Fibroblast of skin of right biceps (primary cell): ENCODE measurements at places on chromosomes 6 and 20.

GRCh38 chr20:25248786-25249172, 894 bp downstream of the PYGB start:
- DNase-seq, result no peak

DNA sequence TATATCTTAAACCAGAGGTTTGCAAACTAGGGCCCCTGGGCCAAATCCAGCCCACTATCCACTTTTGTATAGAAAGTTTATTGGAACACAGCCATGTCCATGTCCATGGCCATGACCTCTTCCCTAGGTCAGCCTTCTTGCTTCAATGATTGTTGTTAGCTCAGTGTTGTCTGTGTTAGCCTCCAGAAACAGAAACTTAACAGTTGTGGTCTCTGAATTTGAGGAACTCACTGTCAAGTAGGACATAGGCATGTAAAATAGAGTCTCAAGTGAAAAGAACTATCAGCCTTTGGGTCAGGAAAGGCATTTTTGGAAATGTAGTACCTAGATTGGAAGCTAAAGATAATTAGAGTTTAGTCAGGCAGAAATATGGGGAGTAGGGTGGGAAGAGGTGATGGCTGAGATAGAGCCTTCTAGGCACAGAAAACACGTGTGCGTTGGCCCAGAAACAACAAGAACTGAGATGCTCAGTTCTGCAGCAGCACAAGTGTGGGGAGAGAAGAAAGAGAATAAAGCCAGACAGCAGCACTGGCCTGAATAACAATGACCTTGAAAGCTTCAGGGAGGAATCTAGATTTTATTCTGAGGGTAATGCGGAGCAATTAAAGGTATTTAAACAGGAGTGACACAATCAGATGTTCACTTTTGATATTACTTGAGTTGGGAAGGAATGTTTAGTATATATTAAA, 87.0 kb upstream of the OLIG3 start:
- DNase-seq, result no peak

- DNase-seq, result no peak
These were observed 58.2 kb upstream of the SYNDIG1 start for GRCh38 chr20:24411003-24411833.

GRCh38 chr6:13486679-13487121, 700 bp downstream of the GFOD1 start:
- DNase-seq, result peak; percentile 62

DNA sequence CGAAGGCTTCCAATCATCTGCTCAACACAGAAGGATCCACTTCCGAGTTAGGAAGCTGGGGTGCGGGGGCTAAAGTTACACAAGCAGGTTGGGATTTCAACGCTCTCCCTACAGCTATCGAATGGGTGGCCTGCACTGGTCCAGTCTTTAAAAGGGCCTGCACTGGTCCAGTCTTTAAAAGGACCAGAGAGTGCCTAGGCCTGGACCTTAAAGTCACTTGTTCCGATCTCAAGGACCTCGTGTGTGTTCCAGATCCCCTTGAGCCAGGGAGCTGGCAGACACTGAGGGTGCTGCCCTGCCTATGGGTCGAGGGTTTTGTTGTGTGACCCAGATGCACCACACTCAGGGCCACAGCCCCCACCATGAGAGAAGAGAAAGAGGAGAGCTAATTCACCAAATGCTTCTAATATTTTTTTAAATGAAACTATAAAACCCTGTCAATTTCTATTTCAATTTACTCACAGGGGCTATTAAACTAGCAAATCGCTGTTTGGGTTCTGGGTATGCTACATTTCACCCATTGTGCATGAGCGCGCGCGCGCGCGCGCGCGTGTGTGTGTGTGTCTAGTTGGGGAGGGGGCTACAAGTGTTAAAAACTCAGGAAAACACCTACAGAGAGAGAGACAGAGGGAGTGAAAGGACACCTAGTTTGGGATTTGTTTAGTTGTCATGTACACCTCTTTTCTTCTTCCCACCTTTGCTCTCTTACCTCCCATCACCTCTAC, 7.5 kb downstream of the TFAP2B start:
- DNase-seq, result no peak

- DNase-seq, result peak; percentile 13
These were observed 15.4 kb upstream of the ERVFRD-1 start for GRCh38 chr6:11126876-11127275.

- DNase-seq, result peak; percentile 88
These were observed 37.0 kb downstream of the BCKDHB start for GRCh38 chr6:80143419-80143937.

GRCh38 chr20:56760610-56761009, 131.5 kb downstream of the TFAP2C start:
- no peak for DNase-seq

GRCh38 chr20:50221501-50222308, 31.1 kb downstream of the CEBPB start:
- no peak for DNase-seq

DNA sequence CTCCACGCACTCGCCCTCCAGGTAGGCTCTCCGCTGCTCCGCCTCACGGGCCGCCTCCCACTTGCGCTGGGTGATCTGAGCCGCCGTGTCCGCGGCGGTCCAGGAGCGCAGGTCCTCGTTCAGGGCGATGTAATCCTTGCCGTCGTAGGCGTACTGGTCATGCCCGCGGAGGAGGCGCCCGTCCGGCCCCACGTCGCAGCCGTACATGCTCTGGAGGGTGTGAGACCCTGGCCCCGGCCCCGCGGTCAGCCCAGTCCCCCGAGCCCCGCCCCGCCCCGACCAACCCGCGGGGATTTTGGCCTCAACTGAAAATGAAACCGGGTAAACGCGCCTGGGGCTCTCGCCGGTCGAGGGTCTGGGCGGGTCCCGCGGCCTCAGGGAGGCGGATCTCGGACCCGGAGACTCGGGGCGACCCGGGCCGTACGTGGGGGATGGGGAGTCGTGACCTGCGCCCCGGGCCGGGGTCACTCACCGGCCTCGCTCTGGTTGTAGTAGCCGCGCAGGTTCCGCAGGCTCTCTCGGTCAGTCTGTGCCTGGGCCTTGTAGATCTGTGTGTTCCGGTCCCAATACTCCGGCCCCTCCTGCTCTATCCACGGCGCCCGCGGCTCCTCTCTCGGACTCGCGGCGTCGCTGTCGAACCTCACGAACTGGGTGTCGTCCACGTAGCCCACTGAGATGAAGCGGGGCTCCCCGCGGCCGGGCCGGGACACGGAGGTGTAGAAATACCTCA, 598 bp downstream of the HLA-B start:
- no peak for DNase-seq
